ENCODE measurements at places on chromosomes 5 and 9.

DNA sequence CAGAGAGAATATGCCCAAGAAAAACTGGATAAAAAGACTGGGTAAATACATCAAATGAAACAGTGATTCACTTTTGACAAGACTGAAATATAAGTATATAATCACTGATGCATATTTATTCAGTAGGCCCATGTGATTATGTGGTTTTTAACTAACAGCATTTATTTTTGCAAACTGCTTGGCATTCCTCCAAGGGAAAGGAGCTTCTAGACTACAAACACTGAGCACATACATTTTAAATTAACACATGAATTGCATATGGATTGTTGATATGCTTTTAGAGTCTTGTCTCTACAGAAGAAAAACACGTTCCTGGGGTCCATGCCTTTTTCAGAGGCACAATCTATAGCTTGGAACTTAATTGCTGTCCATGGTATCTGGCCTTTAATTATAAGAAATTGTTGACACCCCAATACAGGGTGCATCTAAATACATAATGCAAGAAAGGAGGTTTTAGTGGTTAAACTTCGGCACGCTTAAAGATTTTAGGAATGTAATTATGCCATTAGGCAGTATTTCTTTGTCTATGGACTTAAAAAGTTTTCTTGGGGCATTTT lies 6.9 kb upstream of the MEIKIN start:
- no peak for DNase-seq

DNA sequence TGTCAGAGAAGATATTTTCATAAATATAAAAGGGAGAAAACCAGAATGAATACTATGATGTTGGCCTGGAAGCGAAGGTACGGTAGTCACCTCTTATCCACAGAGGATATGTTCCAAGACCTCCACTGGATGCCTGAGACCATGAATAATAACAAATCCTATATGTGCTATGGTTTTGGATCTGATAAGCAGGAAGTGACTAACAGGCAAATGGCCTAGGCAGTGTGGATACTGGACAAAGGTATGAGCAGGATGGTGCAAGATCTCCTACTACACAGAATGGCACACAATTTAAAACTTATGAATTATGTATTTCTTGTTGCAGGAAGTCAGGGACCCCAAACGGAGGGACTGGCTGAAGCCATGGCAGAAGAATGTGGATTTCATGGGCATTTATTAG lies 48.2 kb downstream of the ADAMTS12 start:
- peak; percentile 86 for DNase-seq

DNA sequence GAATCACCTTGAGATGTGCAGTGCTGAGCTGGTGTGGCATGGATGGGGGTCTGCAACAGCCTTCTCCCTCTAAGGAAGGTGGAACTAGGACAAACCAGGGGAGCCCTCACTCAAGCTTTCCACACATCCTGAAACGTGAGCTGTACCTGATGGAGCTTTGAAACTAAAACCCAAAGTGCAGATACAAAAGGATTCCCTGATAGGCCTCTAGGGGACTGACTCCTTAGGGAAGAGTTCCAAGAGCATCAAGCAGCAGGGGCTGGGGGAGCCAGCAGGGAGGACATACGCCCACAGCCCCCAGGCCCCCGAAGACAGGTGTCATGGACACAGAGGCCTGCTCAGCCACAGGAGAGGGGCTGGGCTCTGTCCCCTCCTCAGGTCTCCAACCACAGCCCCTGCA lies 17.7 kb downstream of the ARHGEF37 start:
- no peak for DNase-seq

- no peak for DNase-seq
These were observed 93.9 kb downstream of the GALNT10 start for GRCh38 chr5:154284433-154284832.

DNA sequence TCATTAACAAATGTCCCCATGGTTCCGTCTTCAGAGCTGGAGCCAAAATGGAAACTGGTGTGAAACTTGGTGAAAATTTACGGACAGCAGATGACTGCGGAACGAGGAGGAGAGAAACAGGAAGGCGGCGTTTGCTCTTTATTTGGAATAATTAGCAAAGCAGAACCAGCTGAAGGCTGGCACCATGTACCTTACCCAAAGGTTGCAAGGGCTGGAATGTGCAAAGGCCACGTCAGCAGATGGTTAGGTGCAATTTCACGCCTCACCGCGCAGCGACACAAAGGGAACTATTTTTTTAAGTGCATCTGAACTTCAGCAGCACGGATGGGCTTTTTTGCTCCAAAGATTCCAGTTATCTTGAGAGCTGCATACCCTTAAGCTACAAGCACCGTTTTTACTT lies 127.4 kb downstream of the COL23A1 start:
- DNase-seq: no peak

DNA sequence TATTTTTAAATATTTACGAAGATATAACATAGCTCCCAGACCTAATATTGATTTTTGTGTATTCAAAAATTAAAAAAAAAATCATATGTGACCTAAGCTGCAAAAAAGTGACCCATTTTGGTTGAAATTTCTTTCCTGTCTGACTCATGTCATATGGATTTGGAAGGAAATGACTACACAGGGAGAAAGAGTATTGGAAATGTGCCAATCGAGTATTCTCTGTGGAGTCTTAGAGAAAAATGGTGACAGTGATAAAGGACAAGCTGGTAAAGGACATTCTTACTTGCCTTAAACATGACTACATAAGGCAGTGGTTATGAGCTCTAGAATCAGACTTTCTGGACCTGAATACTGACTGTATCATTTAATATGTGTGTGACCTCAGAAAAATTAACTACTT lies 262.9 kb upstream of the PTPRD start:
- peak; percentile 55 for DNase-seq

Data from brain microvascular endothelial cell (primary cell).